ENCODE measurements at places on chromosomes 4 and X.

DNA sequence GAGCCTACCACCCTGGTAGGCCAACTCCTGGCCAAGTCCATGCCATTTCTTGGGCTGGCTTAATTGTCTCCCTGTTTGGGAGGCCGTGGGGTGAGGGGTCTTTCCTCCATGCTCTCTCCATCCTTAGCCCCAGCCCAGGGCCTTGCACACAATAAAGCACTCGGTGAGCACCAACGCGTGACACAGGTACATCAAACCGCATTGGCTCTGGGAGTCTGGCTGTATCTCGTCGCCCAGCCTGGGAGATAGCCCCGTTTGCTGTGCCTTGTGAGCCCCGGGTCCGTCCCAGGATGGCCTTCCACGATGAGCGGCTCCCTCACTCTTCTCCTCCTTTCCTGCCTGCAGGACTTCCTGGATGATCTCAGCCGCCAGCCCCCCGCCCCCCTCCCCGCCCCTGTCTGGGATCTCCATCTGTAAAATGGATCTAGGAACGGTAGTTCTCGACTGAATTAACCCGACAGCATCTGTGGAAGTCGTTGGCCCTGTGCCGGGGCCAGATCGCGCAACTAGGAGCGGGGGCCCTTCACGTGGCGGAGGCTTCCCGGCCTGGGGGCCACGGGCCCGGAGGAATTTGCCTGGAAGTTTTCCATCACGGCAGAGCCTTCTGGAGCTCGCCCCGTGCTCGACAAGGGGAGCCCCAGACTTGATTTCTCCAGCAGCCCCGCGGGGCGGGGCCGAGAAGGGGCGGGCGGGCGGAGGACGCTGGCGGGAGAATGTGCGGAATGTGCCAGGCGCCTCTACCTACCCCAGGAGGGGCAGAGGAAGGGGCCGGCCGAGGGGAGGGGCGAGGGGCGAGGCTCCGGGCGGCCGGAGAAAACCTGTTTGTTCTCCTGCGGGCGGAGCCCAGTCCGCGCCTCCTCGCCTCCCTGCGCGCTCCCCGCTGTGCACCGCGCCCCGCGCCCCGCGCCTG is at the start of gene ZNF185:
ZNF185 (plus strand) TSS at position 846 of the 910 bp plus-strand sequence. CDS start 16,423 bp downstream, outside the sequence.
- DNase-seq: no peak

GRCh38 chrX:16975233-16975632 is 28.8 kb downstream of the REPS2 start:
- no peak for DNase-seq

- no peak for DNase-seq
Measured at GRCh38 chrX:7378406-7378805, 230.5 kb upstream of the PUDP start.

- DNase-seq: no peak
Measured at GRCh38 chr4:4985844-4986243, 33.4 kb downstream of the CYTL1 start.

GRCh38 chrX:147962476-147962875 is 18.7 kb upstream of the FMR1NB start:
- no peak for DNase-seq

- DNase-seq: no peak
Measured at GRCh38 chrX:69133921-69134542, 31.2 kb downstream of the PJA1 start.

DNA sequence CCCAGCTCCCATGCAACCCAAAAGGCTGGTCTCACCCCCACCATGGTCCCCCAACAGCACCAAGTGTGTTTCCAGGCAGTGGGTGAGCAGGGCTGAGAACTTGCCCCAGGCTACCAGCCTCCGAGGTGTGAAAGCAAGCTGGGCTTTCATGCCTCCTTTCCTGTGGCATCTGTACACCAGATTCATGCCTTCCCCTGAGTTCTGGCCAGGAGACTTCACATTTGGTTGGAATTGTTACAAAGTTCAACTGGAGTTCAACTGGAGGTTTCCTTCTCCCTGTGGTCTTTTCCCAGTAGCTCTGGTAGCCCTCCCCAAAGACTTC is 77.6 kb upstream of the RAB40AL start:
- DNase-seq: no peak

DNA sequence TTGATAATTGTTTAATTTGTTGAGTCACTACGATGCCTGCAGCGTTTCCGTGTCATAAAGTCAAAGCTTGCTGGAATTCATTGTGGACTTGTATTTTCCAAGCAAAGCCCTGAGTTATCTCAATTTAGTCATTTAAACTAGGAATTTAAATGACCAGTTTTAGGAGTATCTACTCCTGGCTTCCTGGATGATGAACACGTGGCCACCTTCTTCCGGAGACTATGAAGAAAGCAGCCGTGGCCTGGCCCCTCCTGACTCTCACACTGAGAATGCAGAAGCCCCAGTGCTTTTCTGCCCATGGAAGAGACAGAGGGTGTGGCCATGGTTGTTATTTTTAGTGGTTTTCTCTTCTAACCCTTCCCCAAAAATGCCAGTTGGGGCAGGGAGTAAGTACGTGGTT is 250.7 kb upstream of the GATB start:
- no peak for DNase-seq

DNA sequence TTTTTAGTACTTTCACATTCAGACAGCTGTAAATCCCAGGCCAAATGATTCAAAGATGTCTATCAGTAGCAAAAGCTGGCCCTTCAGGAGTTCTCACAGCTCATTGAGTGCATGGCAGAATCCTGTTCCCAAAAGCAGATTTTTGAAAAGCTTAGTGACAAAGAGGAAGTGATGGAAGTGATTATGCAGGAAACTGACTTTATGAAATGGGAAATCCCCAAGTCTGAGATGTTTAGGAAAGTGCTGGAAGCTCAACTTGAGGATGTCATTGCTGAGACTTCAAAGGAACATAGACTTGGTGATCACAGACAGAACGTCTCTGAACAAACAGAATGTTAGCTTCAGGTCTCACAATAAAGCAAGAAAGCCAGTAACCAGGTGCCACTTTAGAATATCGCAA is 51.0 kb upstream of the CFAP47 start:
- DNase-seq: no peak

DNA sequence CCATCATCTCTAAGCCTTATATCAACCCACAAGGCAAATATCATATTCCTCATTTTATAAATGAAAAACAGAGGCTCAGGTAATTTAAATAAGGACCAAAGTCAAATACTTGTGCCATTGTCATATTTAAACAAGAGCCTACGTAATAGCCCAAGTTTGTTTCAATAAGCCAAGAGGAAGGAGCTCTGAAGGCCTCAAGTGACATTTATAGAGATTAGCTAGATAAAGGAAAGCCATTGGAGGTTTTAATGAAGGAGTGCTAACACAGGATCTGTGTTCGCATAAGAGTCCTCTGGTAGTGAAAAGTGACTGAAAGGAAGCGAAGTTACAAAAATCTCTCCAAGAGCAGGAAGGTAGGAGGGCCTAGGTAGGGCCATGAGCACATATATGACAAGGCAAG is 384.9 kb upstream of the NOCT start:
- no peak for DNase-seq

GRCh38 chrX:56986138-56986537 is 9.2 kb downstream of the SPIN3 start:
- DNase-seq: no peak

GRCh38 chr4:182825003-182825402 is 92.2 kb downstream of the DCTD start:
- DNase-seq: no peak

- no peak for DNase-seq
Measured at GRCh38 chr4:47972181-47972580, 44.3 kb downstream of the CNGA1 start.

- DNase-seq: no peak
Measured at GRCh38 chr4:132683957-132684356, 465.1 kb upstream of the PCDH10 start.

- no peak for DNase-seq
Measured at GRCh38 chrX:87160435-87161010, 357.1 kb upstream of the KLHL4 start.

- no peak for DNase-seq
Measured at GRCh38 chr4:42396752-42397634, at the start of gene SHISA3. TSS of gene SHISA3 (plus strand) at chr4:42397488. CDS start at chr4:42398057, 569 bp downstream.

DNA sequence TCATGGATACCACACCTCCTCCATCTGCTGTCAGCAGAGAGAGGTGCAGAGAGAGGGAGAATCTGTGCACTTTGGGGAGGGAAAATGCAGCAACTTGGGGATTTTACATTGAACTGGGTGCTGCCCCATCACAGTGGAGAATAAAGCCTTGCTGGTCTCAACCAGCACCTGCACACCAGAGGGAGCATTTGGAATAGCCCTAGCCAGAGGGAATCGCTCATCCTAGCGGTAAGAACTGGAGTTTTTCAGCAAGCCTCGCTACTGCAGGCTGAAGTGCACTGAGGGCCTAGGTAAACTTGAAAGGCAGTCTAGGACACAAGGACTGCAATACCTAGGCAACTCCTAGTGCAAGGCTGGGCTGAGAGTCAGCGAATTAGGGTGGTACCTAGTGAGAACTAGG is 148.7 kb downstream of the KDR start:
- DNase-seq: no peak

GRCh38 chrX:154603438-154604430 is 15.3 kb downstream of the CTAG1B start:
- peak; percentile 27 for DNase-seq

- DNase-seq: no peak
Measured at GRCh38 chr4:41512136-41512535, 25.8 kb upstream of the LIMCH1 start.

- DNase-seq: no peak
Measured at GRCh38 chr4:141657550-141658250, 21.3 kb downstream of the IL15 start.

- DNase-seq: no peak
Measured at GRCh38 chrX:33909836-33910235, 222.3 kb downstream of the FAM47A start.

- peak; percentile 79 for DNase-seq
Measured at GRCh38 chr4:8341691-8342090, 72.1 kb downstream of the HTRA3 start.

DNA sequence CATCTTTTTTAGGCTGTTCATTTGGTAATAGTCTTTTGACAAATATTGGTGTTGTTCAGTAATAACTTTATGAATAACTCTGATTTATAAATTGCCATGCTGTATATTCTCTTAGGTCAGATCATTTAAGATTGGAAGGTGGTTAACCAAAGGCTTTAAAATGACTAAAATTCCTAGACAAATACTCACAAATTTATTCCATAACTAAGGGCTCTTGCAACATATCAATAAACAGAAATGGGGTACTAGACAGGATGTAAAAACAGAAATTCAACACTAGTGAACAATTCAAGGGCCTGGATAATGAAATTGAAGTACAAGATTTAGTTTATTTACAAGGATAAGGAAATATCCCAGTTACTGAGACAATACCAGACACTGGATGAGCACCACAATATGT is 328.6 kb downstream of the PCDH19 start:
- no peak for DNase-seq

- DNase-seq: no peak
Measured at GRCh38 chr4:76882630-76883029, 15.3 kb downstream of the SOWAHB start.

DNA sequence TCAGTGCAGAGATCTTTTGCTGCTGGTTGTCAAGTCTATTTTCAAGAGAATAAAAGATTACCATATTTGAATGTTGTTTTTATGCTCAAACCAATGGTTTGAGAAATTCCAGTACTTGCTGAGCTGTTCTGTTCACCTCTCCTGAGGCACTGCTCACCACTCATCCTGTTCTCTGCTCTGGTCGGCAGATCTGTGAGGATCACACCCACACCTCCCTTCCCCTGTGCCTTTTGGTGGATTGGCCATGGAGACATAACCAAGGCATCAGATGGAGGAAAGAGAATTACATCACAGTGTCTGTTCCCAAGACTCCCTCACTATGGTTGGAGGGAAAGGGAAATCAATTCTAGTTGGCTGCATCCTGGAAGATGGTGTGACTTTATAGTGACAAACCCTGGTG is 391.6 kb downstream of the ARHGAP24 start:
- DNase-seq: no peak

DNA sequence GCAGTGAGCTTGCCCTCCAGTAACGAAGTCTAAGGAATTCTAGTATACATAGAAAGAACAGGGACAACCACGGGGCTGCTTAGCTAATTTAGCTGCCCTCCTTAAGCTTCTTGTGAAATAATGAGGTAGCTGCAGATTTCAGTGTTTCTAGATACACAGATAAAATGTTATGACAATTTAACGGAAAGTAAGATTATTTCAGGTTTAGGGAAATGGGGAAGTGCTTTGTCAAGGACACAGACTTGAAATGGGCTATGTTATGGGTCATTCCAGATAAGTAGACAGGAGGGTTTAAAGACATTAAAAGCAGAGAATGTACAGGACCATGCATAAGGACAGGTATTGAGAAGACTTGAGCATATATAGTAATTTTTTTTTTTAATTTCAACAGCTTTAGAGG is 34.2 kb upstream of the ZNF518B start:
- no peak for DNase-seq

DNA sequence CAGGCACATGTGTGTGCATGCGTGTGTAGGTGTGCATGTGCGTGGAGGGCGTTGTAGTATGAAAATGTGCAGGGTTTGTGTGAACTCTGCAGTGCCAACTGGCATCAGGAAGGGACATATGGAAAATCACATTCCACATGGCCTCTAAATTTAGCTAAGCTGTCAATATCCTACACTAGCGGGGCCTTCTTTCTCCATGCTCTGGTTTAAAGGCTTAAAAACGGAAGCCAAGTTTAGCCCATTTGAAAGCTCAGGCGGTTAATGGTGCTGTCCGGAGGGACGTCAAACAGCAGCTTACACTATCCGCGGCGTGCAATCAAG is 144.1 kb upstream of the NOCT start:
- no peak for DNase-seq

- DNase-seq: no peak
Measured at GRCh38 chr4:183214912-183215488, 105.1 kb downstream of the CLDN22 start.

DNA sequence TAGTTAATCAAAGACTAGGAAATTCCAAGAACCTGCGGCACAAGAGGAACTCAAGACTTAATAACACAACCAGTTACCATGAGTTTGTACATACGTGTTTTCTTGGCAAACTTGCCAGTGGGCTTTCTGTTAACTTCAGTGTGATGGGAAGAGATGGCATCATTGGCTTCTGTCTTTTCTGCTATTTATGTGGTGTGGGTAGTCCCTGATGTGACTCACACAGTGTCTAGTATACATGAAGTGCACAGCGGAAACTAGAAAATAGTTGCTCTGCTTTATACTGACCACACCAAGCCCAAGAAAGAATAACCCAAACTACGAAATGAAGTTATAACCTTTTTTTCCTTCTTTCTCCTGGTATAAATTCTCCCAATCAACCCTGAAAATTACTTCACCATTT is 24.5 kb downstream of the DAPP1 start:
- DNase-seq: no peak

- no peak for DNase-seq
Measured at GRCh38 chrX:150482537-150483206, 85.7 kb upstream of the MTM1 start.

DNA sequence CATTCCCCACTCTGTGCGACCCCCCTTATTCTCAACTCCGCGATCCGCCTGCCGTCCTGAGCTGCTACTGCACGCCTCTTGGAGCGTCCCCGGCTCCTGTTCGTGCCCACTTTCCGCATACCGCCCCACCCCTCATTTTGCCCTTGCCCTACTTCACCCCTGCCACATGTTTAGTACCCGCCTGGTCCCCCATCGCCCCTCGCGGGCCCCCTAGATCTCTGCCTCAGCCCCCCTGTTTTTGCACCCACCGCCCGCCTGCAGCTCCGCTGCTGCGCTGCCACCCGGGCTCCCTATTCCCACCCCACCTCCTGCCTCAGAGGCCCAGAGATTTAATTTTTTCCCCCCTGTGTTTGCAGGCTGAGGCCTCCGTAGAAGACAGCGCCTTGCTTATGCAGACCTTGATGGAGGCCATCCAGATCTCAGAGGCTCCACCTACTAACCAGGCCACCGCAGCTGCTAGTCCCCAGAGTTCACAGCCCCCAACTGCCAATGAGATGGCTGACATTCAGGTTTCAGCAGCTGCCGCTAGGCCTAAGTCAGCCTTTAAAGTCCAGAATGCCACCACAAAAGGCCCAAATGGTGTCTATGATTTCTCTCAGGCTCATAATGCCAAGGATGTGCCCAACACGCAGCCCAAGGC is 1.4 kb downstream of the MAGED1 start:
- DNase-seq: no peak
